ENCODE measurements at places on chromosomes 5 and 9.

- no peak overlapping the region for H3K27ac ChIP-seq
- no peak overlapping the region for H3K4me3 ChIP-seq
- DNase-seq, result no peak
- H3K27me3 ChIP-seq, result peaks cover 2% of the 10 kb centered on the region
Measured at GRCh38 chr5:36666274-36666673, 59.9 kb downstream of the SLC1A3 start.

GRCh38 chr5:154308443-154309370, 118.2 kb downstream of the GALNT10 start:
- no peak overlapping the region for H3K27ac ChIP-seq
- peaks cover 11% of the 10 kb centered on the region for H3K4me1 ChIP-seq
- no peaks in the 10 kb centered on the region for H3K27me3 ChIP-seq
- DNase-seq, result no peak
- no peak overlapping the region for H3K4me3 ChIP-seq
- peaks cover 24% of the 10 kb centered on the region for H3K36me3 ChIP-seq

DNA sequence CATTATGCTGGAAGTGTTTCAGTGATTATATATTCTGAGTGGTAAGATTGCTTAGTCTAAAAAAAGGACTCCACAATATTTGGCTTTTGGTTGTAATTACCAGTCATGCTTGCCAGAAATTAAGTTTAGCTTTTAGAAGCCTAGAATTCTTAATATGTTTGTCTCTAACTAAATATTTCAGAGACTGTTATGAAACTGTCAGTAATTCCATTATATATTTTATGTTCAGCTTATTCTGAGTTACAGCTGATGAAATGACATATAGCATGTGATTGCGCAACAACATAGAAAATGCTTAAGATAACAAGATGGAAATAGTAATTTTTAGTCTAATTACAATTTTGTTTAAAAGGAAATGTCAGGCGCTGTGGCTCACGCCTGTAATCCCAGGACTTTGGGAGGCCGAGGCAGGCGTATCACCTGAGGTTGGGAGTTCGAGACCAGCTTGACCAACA, 44.2 kb downstream of the KIAA1958 start:
- no peak overlapping the region for H3K27ac ChIP-seq
- no peak overlapping the region for H3K4me3 ChIP-seq
- H3K36me3 ChIP-seq, result peaks cover 3% of the 10 kb centered on the region
- no peak for DNase-seq
- H3K4me1 ChIP-seq, result peaks cover 2% of the 10 kb centered on the region

- no peak overlapping the region for H3K27ac ChIP-seq
- no peak overlapping the region for H3K4me3 ChIP-seq
- no peaks in the 10 kb centered on the region for H3K36me3 ChIP-seq
- DNase-seq, result peak; percentile 48
- H3K4me1 ChIP-seq, result peaks cover 1% of the 10 kb centered on the region
- no peaks in the 10 kb centered on the region for H3K27me3 ChIP-seq
Measured at GRCh38 chr5:178839319-178839704, 20.4 kb upstream of the ZNF354B start.

DNA sequence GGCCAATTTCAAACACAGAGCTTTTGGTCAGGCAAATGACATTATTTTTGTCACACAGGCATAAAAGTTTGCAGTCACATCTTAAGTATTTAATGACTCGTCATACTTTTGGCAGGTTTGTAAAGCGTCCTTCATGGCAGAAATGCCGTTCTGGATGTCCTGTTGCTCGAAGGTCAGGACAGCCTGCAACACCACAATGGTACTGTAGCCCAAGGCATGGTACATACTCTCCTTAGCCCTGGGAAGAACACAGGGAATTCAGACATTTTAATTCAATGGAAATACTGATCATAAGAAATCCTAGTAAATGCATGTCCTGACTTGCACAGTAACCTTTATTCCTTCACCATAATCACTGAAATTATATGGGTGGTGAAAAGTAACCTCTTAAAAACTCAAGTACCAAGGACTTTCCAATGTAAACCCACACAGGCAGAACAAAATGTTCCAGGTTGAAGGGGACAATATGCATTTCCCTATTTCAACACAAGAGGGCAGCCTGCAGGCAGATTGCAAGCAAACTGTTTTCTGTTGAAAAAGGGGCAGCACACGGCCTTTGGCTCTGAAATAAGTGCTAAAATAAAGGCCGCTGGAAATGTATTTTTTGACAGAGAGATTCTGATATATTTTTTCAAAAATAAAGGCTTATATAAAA, 95.7 kb downstream of the TTC39B start:
- DNase-seq, result no peak
- H3K4me1 ChIP-seq, result peaks cover 2% of the 10 kb centered on the region
- H3K4me3 ChIP-seq, result no peak overlapping the region
- H3K27ac ChIP-seq, result no peak overlapping the region

DNA sequence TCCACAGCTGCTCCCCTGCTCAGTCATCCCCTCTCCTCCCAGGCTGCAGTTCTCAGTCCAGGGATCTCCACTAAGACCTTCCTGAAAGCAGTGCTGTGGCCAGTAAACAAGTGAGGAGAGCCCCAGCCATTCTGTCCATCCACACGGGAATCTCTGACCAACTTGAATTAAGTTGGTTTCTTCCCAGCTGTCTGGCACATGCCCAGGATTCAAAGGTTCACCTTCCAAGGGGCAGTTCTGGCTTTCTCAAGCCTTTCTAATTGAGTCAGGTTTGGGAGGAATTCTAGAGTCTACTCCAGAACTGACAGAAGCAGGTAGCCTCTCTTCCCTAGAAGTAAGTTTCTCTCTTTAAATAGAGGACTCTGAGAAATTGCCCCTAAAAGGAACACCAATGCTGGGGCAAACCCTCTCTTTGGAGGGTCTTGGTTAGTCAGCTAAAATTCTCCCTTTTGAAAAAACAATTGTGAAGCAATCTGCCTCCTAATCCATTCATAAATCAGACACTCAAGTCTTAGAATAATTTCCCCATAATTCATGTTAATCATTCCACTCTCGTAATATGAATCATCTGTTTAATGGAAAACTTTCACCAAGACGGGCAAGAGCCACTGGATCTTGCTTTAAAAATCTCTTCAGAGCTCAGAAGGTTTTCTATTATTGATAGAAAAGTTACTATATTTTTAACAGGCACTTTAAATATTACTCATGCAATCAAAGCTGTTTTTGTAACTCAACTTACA, 133.8 kb downstream of the SPOCK1 start:
- no peak overlapping the region for H3K27ac ChIP-seq
- no peaks in the 10 kb centered on the region for H3K4me1 ChIP-seq
- peaks cover 4% of the 10 kb centered on the region for H3K27me3 ChIP-seq
- DNase-seq, result no peak

DNA sequence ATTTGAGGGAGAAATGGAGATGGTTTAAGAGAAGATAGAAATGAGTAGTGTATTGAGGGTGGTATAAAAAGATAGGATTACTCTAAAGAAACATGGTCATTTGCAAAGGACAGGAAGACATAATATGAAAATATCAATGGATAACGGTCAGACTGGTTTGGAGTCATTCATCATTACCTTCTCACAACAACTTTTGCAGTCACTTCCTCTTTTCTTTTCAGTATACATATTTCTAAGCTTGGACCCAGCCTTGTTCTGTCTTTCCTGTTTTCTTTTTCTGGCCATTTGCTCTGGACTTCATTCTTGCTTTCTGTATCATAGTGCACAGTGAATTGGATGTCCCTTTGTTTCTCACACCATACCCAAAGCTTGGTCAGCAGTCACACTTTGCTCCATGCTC, 966.5 kb upstream of the TYRP1 start:
- no peak for DNase-seq
- no peaks in the 10 kb centered on the region for H3K4me1 ChIP-seq
- H3K4me3 ChIP-seq, result no peak overlapping the region
- no peak overlapping the region for H3K27ac ChIP-seq
- no peaks in the 10 kb centered on the region for H3K36me3 ChIP-seq

DNA sequence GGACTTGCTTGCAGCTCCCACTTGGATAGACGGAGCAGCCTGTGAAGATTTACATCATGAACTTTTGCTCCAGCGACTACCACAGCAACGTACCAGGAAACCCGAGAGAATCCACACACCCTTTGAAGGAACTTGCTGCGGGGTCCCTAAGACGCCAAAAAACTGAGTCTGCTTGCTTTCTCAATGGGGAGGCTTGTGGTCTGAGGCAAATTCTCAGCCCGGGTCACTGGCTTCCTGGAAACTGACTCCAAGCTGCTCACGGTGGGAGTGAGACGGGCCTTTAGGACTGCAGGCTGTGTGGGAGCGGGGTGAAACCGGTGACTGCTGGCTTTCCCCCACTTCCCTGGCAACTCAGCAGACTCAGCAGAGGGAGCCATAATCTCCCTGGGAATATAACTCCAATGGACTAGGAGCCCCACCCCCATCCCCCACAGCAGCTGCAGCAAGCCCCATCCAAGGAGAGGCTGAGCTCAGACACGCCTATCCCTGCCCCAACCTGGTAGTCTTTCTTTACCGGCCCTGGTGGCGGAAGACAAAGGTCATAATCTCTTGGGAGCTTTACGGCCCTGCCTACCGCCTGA, 466.0 kb downstream of the CAAP1 start:
- H3K27me3 ChIP-seq, result no peaks in the 10 kb centered on the region
- no peaks in the 10 kb centered on the region for H3K4me1 ChIP-seq
- H3K4me3 ChIP-seq, result no peak overlapping the region
- H3K36me3 ChIP-seq, result no peaks in the 10 kb centered on the region
- H3K27ac ChIP-seq, result no peak overlapping the region

GRCh38 chr5:175688352-175689146, 30.7 kb downstream of the HRH2 start:
- peaks cover 30% of the 10 kb centered on the region for H3K4me1 ChIP-seq
- no peak for DNase-seq
- no peak overlapping the region for H3K27ac ChIP-seq
- H3K4me3 ChIP-seq, result no peak overlapping the region
- no peaks in the 10 kb centered on the region for H3K27me3 ChIP-seq
- H3K36me3 ChIP-seq, result peaks cover 26% of the 10 kb centered on the region

GRCh38 chr5:110304176-110304575, 422.3 kb downstream of the TMEM232 start:
- no peaks in the 10 kb centered on the region for H3K4me1 ChIP-seq
- no peak overlapping the region for H3K27ac ChIP-seq

GRCh38 chr9:115364991-115365390, 247.0 kb upstream of the TNC start:
- no peaks in the 10 kb centered on the region for H3K4me1 ChIP-seq
- no peak overlapping the region for H3K27ac ChIP-seq
- no peak overlapping the region for H3K4me3 ChIP-seq
- DNase-seq, result no peak

DNA sequence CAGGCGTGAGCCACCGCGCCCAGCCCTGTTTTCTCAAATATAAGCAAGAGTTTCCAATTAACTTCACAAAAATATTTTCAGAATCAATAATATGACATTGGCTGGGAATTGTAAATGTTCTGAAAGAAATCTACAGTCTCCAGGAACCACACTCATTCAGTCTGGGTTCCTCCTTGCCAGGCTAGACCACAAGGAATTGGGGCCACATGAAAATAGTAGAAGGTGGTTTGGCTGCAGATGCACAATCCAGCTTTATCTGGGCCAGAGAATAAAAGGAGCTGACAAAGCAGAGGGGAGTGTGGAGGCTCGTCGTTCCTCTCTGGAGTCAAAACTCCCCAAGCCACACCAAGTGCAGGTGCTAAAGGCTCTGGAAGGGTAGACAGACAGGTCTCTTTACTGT, 92.0 kb upstream of the OSMR start:
- no peak overlapping the region for H3K4me3 ChIP-seq
- H3K36me3 ChIP-seq, result no peaks in the 10 kb centered on the region
- DNase-seq, result no peak
- H3K27me3 ChIP-seq, result peaks cover 2% of the 10 kb centered on the region
- no peak overlapping the region for H3K27ac ChIP-seq
- H3K4me1 ChIP-seq, result no peaks in the 10 kb centered on the region

GRCh38 chr9:136751244-136751643, 2.9 kb upstream of the LCN6 start:
- peaks cover 19% of the 10 kb centered on the region for H3K27me3 ChIP-seq
- no peak overlapping the region for H3K4me3 ChIP-seq
- H3K27ac ChIP-seq, result no peak overlapping the region
- H3K4me1 ChIP-seq, result no peaks in the 10 kb centered on the region

- DNase-seq, result peak; percentile 91
- peaks cover 46% of the 10 kb centered on the region for H3K27me3 ChIP-seq
- H3K4me3 ChIP-seq, result peak within 1 kb of the TSS; percentile 91
- peak within 1 kb of the TSS; percentile 78 for H3K27ac ChIP-seq
Measured at GRCh38 chr9:114155263-114155994, at the start of gene COL27A1. TSS of gene COL27A1 (plus strand) at chr9:114155537. CDS start at chr9:114155951, 414 bp downstream.

GRCh38 chr9:136103651-136104487, 8.8 kb upstream of the NACC2 start:
- H3K36me3 ChIP-seq, result no peaks in the 10 kb centered on the region
- no peak for DNase-seq
- no peaks in the 10 kb centered on the region for H3K27me3 ChIP-seq
- H3K4me3 ChIP-seq, result no peak overlapping the region
- H3K27ac ChIP-seq, result no peak overlapping the region

- no peaks in the 10 kb centered on the region for H3K4me1 ChIP-seq
- H3K4me3 ChIP-seq, result no peak overlapping the region
- no peaks in the 10 kb centered on the region for H3K27me3 ChIP-seq
- no peak for DNase-seq
Measured at GRCh38 chr5:4541334-4541733, 598.8 kb upstream of the ADAMTS16 start.

GRCh38 chr5:14342306-14342705, 199.2 kb downstream of the TRIO start:
- H3K36me3 ChIP-seq, result no peaks in the 10 kb centered on the region
- H3K4me1 ChIP-seq, result no peaks in the 10 kb centered on the region
- H3K27me3 ChIP-seq, result peaks cover 4% of the 10 kb centered on the region
- no peak overlapping the region for H3K27ac ChIP-seq

DNA sequence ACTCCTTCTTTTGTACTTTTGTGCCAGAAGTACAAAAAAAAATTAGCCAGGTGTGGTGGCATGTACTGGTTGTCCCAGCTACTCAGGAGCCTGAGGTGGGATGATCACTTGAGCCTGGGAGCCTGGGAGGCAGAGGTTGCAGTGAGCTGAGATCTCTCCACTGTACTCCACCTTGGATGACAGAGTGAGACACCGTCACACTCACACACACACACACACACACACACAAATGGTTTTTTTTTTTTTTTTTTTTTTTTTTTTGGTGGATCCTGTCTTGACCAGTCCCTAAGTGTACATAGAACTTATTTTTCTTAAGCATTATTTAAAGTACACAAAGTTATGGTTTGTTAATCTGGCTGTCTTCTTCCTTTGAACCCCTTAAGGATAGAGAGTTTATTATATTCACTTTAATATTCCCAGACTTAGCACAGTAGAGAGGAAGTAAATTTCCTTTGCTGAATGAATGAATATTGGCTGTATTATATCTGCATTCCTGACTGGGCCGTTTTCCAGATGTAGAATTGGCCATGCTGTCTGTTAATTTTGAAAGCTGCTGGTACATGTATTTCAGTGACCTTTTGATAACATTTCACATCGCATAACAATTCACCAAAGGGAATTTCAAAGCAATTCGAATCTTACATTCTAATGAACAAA, 429.0 kb upstream of the ZNF608 start:
- no peak overlapping the region for H3K27ac ChIP-seq
- H3K27me3 ChIP-seq, result no peaks in the 10 kb centered on the region
- H3K36me3 ChIP-seq, result no peaks in the 10 kb centered on the region
- H3K4me1 ChIP-seq, result no peaks in the 10 kb centered on the region
- H3K4me3 ChIP-seq, result no peak overlapping the region

- H3K27ac ChIP-seq, result no peak overlapping the region
- H3K4me1 ChIP-seq, result no peaks in the 10 kb centered on the region
- H3K36me3 ChIP-seq, result no peaks in the 10 kb centered on the region
- no peak overlapping the region for H3K4me3 ChIP-seq
- no peak for DNase-seq
- H3K27me3 ChIP-seq, result peaks cover 11% of the 10 kb centered on the region
Measured at GRCh38 chr9:71562140-71562539, 206.2 kb downstream of the CEMIP2 start.

All from activated naive CD8-positive, alpha-beta T cell treated with anti-CD3 and anti-CD28 coated beads, Interleukin-2, amount 10 ng/mL, durations not matched to agents 7 days and 5 days (primary cell).